ENCODE measurements at places on chromosomes 11 and 22. TPM values are rescaled to one million over a fixed set of nuclear protein-coding genes. Genes with fewer than 3 reads are reported as not detected.

PANX3 gene
- not detected for total RNA-seq

SLC22A25 gene
- total RNA-seq = not detected

- no peak for DNase-seq
Observed at GRCh38 chr11:115893461-115894099, 389.4 kb upstream of the CADM1 start.

- DNase-seq = no peak
Observed at GRCh38 chr11:96229354-96229977, 113.5 kb downstream of the MAML2 start.

- DNase-seq = no peak
Observed at GRCh38 chr11:134471716-134472455, 59.8 kb upstream of the B3GAT1 start.

All from kidney epithelial cell (primary cell).